SW480 (cell line): ENCODE measurements at places on chromosomes 7 and 10.

- DNase-seq = no peak
Observed at GRCh38 chr10:16184096-16184597, 252.7 kb upstream of the PTER start.

GRCh38 chr10:2197663-2198062 lies 460.3 kb upstream of the ADARB2 start:
- no peak for DNase-seq

- DNase-seq = no peak
Observed at GRCh38 chr10:132793871-132794849, 8.2 kb upstream of the NKX6-2 start.

GRCh38 chr10:73991884-73992245 lies 6.1 kb upstream of the VCL start:
- peak; percentile 90 for DNase-seq

DNA sequence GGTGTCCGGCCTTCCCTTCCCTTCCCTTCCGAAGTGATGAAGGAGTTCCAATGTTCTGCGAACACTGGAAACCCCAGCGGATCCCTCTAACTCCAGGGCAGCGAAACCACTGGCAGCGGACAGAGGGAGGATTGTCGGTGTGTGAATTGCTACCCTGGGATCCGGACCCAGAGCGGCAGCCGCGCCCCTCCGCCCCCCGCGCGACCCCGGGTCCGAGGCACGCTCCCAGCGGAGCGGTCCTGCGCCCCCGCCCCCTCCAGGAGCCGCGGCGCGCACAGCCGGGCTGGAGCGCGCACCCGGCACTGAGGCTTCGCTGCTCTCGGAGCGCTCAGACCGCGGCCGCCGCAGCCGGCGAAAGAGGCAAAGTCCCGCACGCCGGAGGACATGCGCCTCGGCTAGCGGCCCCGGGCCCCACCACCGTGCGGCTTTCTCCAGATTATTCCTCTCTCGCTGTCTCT lies at the start of gene PTPRZ1:
Gene PTPRZ1 (plus strand): TSS at position 331 of the 458 bp plus-strand sequence. CDS start 339 bp downstream, outside the sequence.
- DNase-seq = peak; percentile 10

DNA sequence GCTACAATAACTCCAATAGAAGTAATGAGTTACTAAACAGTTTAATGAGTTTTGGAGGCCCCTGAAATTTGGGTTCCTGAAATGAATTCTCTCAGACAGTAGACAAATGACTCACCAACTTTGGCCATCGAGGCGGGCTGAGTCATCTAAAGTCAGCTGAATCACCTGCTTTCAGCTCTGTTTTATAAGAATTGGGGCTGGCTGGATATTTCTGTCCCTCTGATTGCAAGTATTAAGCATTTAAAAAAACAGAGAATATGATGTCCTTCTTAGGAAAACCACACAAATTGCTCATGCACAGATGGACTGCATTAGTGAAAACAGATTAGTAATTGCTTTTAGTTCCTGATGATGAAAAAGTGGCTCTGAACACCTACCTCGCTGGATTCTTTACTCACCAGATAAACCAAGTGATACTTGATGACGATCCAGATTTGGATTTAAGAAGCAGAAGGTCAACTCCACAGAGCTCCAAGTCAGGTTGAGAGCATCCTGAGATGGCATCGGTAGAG lies 59.1 kb downstream of the ZNF365 start:
- peak; percentile 17 for DNase-seq

DNA sequence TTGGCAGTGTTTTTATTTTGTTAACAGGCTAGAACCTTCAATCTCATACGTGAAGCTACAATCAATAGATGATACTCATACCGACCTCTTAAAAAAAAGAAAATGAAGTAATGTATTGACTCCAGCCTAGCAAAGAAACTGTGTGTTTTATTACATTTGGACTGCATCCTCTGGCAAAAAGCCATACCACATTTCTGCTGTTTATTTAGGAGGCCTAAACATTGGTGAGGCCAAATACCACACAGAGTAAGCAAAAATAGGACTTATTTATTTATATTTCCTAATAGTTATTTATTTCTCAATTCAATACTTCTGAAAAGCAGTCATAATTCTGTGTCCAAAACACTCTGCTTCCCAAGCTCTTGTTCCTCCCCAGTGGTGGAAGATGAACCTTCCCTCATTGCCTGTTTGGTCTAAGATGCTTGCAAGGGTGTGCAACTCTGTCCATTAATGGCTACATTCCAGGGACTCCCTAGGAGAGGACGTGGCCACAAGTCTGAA lies 398.8 kb upstream of the KLF6 start:
- DNase-seq = no peak

- DNase-seq = no peak
Observed at GRCh38 chr7:125681508-125681907, 751.9 kb upstream of the POT1 start.

DNA sequence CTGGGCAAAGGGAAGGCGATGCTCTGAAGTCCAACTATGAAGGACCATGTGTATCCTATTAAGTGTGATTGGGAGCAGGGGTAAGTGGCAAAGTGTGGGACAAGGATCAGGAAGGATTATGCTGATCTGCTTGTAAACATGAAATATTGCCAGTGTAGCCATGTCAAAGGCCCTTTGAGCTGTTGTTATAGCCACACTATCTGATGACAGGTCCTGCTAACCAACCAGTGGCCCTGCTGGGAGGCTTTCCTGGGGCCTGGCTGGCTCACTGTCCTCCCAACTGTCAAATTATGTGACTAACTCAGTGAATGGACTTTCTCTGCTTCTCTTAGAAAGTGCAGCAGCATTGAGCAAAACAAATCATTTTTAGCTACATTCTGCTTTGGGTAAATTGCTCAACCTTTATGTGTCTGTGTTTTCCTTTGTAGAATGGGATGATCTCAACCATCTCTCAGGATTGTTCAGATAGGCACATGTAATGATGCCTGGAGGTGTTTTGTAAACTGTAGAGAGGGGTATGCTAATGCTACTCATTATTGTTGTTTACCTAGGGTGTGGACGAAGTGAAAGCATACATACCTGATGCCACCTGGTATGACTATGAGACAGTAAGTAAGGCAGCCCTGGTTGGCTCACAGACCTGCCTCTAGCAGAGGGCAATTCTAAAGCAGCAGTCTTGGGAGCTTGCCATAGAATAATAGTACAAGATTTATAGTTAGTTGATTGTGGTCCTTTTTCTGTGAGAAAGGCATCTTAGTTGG lies 47.4 kb downstream of the MGAM2 start:
- DNase-seq = peak; percentile 31

DNA sequence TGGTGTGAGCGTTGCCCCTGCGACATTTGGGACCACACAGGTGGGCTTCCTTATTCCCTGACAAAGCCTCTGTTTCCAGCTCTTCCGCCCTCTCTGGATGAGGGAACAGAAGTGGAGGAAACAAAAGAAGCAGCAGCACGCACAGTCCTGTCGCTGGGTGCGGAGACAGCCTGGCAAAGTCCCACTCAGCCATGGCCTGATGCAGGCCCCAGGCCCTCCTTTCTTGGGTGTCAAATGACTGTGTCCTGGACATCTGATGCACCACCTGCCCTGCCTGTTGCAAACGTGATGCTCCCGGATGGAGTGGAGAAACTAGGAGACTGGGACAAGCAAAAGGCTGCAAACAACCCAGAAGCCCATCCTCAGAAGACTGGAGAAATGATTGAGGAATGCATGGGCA lies 20.7 kb downstream of the ZMIZ2 start:
- no peak for DNase-seq

- DNase-seq = no peak
Observed at GRCh38 chr7:113142385-113143119, 24.2 kb upstream of the SMIM30 start.

GRCh38 chr10:128326251-128326650 lies 200.0 kb upstream of the MKI67 start:
- DNase-seq = no peak

DNA sequence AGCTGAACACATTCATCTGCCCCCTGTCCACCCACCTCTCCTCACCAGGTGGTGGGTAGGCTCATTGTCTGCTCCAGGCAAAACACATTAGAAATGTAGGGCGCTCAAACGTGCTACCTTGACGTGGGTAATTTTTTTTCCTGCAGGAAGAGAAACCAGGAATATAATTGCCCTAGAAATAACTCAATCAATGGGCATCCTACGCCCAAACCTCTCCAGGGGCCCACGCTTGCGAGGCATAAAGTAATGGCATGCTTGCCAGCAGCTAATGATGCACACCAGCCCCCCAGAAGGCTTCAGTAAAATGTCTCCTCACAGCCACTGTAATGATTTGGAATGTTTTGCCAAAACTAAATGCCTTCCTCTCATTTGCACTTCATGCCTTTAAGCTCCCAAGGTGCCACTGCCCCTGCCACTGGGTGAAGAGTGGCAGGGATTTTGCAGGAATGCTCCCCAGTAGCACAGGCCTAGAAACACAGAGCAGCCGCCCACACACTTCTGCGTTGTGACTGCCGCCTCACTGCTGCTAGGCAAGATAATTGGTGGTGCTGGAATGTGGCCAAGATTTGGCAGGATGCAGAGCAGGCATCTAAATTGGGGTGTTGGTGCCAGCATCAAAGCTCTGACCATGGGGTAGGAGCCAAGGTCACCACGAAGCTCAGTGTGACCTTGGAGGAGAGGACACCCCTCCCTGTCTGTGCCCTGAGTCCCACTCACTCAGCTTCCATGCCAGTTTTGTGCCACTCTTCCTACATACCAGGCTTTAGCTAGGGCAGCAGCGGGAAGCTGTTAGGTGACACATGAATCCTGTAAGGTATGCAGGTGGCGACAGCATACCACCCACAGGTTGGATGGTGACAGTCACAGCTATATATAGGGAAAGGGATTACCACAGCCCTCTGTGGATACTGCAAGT lies 48.7 kb upstream of the PPP1R3C start:
- DNase-seq = peak; percentile 47

GRCh38 chr7:16067711-16068110 lies 353.6 kb downstream of the CRPPA start:
- no peak for DNase-seq

GRCh38 chr10:77410523-77410922 lies 227.1 kb downstream of the KCNMA1 start:
- no peak for DNase-seq

DNA sequence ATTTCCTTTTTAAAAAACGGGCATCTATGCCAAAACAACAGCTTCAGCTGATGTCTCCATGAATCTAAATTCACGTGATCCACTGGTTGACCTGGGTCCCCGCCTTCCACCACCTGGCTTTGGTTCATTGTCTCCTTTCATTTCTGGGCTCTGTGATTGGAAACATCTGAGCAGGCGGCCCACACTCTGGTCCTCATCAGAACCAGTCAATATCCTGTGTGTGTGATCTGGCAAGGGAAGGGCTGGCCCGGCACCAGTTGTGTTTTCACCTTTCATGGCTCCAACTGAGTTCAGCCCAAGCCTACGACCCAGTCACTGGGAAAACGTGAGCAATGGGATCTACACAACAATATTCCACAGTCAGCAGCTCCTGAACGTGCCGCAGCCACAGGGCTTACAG lies 46.2 kb downstream of the PARP12 start:
- no peak for DNase-seq

GRCh38 chr10:3681642-3682554 lies 103.1 kb downstream of the KLF6 start:
- DNase-seq = no peak

DNA sequence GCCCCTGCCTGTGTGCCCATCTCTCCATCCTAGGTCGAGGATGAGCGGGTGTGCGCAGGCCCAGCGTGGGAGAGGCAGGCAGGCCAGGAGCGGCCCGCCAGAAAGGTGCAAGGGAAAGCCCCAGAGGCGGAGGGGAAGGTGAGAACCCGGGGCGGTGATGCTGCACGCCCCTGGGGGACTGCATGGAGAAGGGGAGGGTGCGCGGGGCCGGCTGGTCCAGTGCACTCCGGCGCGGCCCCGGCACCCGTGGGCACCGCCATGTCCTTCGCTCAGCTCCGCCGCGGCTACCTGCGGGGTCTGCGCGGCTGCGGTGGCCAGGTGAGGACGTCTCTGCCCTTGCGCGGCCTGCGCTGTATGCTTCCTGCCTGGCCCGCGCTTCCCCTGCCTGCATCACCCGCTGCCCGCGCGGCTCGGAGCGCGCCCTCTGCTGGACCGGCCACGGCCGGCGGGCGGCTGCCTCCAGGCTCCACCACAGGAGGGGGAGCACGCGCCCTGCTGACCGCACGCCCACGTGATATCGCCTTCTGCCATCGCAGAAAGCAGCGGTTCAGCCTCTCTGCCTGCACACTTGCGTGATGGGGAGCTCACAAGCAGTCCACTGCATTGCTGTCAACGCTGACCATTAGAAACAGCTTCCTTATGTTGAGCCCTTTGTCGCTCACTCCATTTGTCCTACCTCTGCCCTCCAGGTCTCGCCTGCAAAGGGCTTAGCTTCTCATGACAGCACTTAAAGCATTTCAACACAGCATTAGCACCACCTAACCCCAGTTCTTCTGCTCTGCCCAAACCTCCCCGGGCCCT lies 73.9 kb downstream of the CXCL12 start:
- DNase-seq = peak; percentile 42

GRCh38 chr10:126062131-126063032 lies 166.0 kb downstream of the FANK1 start:
- DNase-seq = peak; percentile 80

DNA sequence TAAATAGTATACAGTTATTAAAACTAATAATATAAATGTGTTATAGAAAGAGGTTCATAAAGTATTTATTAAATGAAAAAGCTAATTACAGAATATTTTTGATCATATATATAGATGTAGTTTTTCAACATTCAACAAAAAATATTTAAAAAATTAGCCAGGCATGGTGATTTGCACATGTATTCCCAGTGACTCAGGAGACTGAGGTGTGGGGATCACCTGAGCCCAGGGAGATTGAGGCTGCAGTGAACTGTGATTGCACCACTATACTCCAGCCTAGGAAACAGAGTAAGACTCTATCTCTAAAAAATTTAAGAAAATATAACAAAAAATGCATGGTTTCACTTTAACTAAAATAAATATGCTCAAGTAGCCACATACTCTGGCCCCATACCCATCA lies 118.0 kb upstream of the SEMA3C start:
- DNase-seq = no peak

DNA sequence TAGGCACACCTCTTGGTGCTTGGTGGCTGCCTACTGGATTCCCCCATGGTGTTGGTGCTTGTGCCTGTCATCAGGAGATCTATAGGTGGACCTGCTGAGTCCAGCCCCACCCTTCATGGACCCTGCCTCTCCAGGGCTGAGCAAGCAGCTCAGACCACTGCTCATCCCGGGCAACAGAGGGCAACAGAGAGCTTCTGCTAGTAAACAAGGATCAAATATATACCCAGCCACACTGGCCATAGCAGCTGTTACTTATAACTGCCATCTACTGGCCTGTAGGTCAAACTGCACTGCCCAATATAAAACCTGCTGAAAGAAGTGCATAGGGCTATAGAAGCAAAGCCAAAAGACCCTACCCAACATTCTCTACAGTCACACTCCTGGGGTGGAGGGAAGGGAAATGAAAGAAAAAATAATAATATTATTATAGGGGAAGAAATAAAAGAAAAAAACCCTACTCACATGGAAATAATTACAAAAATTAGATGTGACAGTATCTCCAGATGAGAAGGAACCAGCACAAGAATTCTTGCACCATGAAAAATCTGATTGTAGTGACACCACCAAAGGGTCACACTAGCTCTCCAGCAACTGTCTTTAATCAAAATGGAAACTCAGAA lies 54.9 kb upstream of the ZNF800 start:
- peak; percentile 61 for DNase-seq

- no peak for DNase-seq
Observed at GRCh38 chr10:30810416-30810815, 180.9 kb upstream of the LYZL2 start.

GRCh38 chr7:76364198-76364584 lies 5.4 kb upstream of the YWHAG start:
- DNase-seq = no peak

GRCh38 chr7:2080477-2080876 lies 152.3 kb downstream of the MAD1L1 start:
- DNase-seq = no peak

- DNase-seq = no peak
Observed at GRCh38 chr10:128972036-128972405, 495.0 kb upstream of the MGMT start.
